NCI-H1105 treated with DMSO at 0.1 percent for 48 hours (cell line): ENCODE measurements at places on chromosomes 11 and 22.

- no peak for DNase-seq
These were observed 46.4 kb downstream of the MUC6 start for GRCh38 chr11:990101-990500.

DNA sequence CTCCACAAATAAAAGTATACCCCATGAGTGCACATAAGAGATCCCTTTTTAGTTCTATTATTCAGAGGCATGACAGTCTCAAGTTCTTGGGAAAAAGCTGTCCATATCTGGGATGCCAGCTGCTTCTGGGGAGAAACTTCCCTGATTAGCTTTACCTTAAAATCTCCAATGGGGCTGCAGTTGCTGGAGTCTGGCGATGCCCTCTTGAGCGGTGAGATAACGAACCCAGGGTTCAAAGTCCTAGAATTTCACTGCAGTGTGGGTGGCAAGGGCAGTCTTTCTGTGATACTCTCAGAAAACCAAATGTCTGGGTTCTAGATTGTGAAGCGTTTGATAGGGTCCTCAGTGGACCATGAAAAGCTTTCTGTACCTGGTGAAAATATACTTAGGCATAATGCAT is 7.4 kb upstream of the PRR33 start:
- DNase-seq = no peak

GRCh38 chr11:61851113-61851899 is 23.2 kb downstream of the FADS2 start:
- DNase-seq = no peak

DNA sequence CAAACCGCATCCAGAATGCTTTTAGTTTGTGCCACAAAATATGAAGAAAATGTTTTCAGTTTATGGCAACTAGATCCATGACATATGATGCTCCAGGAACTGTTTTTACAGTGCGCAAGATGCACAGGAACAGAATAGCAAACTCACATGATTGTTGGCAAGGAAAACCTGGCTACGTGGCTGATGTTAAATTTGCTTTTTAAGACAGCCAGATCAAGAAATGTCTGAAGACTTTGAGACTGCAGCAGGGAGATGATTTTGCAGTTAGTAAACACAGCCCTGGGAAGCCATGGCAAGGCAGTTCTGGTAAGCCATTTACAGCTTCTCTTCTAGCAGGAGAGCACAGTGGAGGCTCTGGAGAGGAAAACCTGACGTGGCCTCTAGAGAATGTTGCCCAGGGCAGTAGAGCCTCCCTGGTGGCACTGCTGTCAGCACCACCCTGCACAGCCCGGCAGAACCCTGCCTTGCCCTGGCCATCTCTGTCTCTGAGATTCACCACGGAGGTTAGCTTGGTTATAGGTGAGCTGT is 69.8 kb upstream of the TNRC6B start:
- DNase-seq = no peak

DNA sequence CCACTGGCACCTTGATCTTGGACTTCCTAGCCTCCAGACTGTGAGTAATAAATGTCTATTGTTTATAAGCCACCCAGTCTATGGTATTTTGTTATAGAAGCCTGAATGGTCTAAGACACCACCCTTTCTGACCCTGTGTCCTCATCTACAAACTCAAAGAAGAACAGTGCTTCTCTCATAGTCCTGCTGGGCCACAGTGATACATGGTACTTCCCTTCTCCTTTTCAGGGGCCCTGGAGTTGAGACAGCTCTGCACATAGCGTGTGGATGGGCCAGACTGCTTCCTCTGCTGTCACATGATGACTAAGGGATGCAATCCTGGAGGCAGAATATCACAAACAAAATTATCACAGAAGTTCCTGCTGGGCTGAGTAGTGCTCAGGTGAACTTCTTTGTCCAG is 5.0 kb downstream of the KCNJ11 start:
- no peak for DNase-seq
